ENCODE measurements at places on chromosomes 12 and 14. TPM values are rescaled to one million over a fixed set of nuclear protein-coding genes. Genes with fewer than 3 reads are reported as not detected.

LPAR5 gene
- not detected for total RNA-seq

KRT7 gene
- 0.29 TPM for total RNA-seq

NID2 gene
- 22.2 TPM for total RNA-seq

GPR84 gene
- not detected for total RNA-seq

DNA sequence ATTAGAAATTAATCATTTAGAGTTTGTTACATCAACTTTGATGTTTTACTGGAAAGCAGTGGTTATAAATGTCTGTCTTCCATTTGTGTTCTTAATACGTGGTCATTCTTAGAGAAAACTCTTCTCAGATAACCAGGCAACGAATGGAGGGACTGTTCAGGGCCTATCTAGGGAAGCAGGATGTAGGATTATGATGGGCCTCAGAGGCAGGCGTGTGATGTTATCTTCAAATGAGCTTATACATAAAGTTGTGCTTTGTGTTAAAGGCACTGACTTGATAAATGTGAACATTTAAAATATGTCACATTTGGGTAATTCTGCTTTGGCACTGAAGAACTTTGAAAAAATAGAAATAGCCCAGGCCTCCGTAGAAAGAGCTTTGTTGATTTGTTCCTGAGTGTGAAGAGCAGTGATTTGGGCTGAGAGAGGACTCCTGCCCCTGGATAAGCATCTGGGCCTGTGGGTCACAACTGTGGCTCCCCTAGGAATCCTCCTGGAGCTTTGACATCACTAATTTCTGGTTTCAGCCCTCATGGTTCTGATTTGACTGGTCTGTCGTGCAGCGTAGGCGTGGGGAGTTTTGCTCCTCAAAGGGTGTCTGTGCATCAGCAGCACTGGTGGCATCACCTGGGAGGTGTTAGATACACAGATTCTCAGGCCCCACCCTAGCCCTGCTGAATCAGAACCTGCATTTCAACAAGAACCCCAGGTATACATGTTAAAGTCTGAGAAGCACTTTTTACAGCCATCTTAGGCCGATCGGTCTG is 55.4 kb downstream of the SAMD4A start:
- DNase-seq = no peak

GRCh38 chr14:96351986-96352385 is 11.2 kb downstream of the ATG2B start:
- DNase-seq = peak; percentile 16

Data from H4 (cell line).